Islet precursor cell (in vitro differentiated cells): ENCODE measurements at places on chromosomes 12 and 14.
A peak's percentile ranks its signal among the peaks of the same experiment; 100 is the strongest.

GRCh38 chr12:103495469-103496456 lies at the start of gene C12orf42:
C12orf42 (minus strand) TSS chr12:103495968; CDS start chr12:103478426, 17,542 bp downstream.
- peak; percentile 70 for DNase-seq

DNA sequence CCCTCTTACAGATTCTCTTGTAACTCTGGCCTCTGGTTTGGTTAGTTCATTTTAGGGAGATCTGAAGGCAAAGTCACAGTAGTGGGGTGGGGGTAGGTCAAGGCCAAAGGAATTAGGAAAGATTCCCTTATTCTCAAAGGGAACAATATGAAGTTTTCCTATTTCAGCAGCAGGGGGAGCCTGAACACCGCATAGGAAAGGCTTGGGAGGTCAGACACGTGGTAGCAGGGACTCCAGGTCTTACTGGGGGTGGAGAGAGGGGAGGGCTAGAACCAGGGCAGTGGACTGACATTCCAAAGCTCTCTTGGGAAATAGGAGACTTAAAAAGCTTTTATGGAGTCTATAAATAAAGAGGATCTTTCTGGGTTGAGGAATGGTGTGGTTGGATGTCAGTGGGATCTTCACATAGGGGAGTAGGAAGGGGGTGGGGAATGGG lies 1.3 kb downstream of the ZC3H10 start:
- DNase-seq = peak; percentile 96

- peak; percentile 53 for DNase-seq
Observed at GRCh38 chr14:28116716-28117115, 649.9 kb upstream of the FOXG1 start.

DNA sequence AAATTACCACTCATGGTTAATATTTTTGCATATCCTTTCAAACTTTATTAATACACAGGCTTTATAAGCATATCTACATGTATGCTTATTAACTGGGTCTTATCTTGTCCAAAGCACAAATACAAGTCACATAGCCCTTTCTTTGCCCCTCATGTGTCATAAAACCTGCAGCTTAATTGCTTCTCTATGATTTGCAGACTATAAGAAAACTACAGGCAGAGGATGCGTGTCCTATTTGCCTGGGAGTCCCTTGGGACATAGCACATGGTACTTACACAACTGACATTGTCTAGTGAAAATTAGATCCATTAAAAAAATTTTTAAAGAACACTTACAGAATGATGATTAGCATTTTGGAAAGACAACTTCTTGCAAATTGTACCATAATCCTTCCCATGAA lies 190.5 kb upstream of the PLEKHA5 start:
- DNase-seq = no peak

GRCh38 chr14:74140374-74140850 lies 55.7 kb downstream of the LIN52 start:
- no peak for DNase-seq

GRCh38 chr14:104939666-104940410 lies 15.2 kb downstream of the PLD4 start:
- no peak for DNase-seq

GRCh38 chr12:26465419-26466097 lies 270.2 kb downstream of the SSPN start:
- DNase-seq = no peak

GRCh38 chr12:7951671-7952070 lies 15.7 kb upstream of the SLC2A3 start:
- peak; percentile 19 for DNase-seq

DNA sequence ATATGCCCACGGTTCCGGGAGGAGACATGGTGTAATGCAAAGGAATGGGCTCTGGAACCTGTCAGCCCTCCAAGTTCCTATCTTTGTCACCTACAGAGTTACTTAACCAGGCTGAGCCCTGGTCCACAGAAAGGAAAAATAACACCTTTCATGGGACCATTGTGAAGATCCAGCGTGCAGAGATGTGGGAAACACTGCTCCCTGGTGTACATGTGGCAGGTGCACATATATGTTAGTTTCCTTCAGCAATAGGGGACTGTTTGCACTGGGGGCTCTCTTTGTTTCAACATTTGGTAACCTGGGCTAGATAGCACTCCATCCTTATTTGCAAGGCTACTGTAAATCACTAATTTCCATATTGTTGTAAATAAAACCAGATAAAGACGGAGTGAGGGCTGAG lies 72.3 kb downstream of the ANO2 start:
- DNase-seq = peak; percentile 50

DNA sequence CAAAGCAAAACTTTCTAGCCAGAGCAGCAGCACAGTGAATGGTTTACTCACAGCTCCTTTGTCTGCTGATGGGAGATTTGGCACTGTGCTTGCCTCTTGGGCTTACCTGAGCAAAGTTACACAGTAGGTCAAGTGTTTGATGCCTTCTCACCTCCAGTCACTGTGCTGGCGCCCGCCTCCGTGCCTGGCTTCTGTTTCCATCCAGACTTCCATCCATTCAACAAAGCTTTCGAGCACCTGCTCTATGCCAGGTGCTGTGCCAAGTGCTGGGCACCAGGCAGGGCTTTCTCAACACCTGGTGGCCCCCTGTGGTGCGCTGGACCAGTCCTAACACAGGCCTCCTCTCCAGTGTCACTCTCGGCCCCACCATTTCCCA lies 199.2 kb upstream of the EEA1 start:
- no peak for DNase-seq

- no peak for DNase-seq
Observed at GRCh38 chr12:83477696-83478095, 791.0 kb downstream of the TMTC2 start.

DNA sequence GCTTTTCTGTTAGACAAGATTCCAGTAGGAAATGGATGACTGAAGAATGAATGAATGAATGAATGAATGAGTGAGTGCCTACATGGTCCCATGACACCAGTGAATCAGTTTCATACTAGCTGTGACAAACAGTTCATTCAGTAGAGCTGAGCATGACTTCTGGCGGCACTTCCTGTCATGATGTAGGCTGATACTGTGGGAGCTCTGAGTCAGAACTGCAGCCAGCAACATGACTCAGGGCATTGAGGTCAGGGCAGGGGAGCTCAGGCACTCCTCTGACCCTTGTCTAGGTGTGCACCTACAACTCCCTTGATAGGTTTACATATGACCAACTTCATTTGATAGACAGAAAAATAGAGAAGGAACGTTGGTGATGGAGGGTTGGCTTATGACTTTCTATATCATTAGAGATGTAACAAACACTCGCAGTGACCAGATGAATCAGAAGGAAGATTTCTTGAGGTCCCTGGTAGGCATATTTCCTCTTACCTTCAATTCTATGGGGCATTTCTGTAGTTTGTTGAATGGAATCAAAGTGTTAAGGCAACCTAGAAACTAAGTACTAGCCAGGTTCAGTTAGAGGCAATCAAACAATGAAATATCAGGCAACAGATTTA lies 139.3 kb upstream of the ARHGAP5 start:
- DNase-seq = peak; percentile 97

DNA sequence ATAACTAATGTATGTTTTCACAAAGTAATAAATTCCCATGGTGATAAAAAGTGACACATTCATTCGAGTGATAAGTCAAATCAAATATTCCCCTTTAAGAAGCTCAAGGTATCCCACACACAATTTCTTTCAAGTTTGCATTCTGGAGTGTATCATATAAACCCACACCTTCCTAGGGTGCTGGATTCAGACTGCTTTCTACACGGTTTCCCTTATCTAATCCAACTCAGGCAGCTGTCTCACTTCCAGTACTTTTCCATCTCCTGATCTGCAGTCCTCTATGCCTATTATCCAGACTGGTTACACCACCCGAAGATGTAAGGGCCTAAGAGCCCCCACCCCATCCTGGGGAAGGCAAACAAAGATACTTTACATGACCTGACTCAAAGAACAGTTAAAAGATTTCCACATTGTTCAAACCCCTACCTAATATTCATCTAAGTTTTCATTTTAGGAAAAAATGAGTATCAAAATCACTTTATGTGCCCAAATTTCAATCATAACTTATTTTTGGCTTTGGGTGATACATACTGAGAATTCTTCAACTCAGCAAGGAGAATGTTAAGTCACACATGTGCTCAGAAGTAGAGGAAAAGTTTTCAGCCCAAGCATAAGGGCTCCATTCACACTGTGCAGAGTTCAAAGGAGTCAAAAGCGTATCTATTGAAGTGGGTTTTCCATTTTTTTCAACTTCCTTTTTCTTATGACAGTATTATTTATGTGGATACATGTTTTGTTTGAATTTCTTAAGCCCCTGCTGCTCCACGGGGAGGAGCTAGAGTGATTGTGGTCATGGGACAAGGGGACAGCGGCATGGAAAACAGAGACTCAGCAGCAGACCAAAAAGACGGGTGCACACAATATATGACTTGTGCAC lies 41.8 kb downstream of the CORO1C start:
- peak; percentile 72 for DNase-seq

DNA sequence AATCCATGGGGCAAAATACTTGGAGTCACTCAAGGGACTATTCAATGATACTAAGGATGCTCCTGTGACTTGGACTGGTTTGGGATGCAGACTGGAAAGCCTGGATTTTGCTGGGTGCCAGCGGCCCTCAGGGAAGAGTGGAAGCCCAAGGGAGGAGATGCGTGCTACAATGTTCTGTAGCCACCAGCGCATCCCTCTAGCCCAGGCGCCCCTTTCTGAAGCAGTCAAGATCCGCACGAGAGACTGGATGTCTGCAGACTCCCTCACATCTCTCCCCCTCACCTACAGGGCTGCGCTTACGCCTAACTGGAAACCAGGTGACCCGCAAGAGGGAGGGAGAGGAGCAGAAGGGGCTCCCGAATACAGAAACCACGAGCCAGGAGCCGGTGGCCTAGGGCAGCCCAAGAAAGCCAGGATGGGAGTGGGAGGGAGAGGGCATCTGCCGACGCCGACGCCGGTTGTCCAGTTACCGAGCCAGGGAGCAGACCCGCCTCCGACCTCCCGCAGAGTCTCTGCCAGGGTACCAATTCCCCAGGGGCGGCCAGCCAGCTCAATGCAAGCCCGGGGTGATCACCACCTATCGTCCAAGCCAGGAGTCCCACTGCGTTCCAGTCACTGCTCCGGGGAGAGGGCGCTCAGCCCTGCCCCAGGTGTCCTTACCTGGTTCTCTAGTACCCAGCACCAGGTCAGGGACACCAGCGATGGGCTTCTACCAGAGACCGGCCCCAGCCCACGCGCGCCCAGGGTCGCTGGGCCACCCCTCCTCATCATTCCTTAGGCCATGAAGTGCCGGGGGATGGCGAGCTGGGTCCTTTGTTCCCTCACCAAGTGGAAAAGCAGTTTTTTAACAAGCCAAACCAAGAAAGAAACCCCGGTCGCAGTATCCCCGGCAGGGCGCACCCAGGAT lies 1.2 kb downstream of the NTN4 start:
- peak; percentile 81 for DNase-seq

DNA sequence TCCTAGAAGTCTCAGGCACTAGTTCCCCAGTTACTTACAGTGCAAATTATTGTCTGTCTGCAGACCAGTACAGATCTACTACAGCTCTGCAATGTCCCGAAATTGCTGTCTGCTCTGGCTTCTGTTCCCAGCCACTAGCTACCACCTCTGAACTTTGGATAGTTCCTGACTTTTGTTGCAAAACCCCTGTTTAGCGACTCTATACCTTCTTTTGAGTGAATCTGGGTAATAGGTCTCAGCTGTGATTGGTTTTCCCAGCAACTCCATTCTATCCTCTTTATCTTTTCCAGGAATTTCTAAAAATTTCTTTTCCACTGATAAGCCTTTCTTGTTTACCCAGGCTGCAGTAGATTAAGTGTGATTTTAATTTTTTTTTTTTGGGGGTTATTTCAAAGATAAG lies 16.8 kb downstream of the KCNJ8 start:
- DNase-seq = no peak

DNA sequence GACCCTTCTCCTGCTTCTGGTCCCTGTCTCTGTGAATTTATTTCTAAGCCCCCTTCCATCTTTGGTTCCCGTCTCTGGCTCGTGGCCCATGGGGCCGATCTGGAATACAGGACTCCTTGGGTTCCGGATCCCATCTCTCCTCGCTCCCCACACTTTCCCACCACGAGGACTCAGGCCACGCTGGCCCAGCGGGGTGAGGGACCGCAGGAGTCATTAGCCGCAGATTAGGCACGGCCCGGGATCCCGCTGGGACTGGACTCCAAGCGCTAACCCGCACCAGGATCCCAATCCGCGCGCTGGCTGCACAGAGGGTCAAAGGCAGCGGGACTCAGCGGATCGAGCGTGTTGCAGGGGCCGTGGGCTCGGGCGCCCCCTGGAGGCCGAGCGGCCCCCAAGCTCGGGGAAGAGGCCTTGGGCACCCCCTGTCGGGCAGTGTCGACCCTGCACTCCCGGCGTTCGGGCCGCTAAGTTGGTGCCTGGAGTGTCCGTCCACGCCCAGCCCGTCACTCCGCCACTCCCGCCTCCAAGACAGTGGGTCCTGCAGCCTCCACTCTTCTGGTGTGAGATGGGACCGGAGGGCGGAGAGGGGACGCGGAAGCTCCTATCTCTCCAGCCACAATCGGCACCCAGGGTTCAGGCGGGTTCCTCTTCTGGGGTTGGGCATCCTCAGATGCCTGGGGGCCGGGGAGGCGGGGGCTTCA lies 9.5 kb downstream of the SHMT2 start:
- DNase-seq = peak; percentile 97

- DNase-seq = no peak
Observed at GRCh38 chr12:32918890-32919801, 22.6 kb upstream of the PKP2 start.

GRCh38 chr12:52190860-52191729 lies 719 bp downstream of the KRT80 start:
- no peak for DNase-seq

DNA sequence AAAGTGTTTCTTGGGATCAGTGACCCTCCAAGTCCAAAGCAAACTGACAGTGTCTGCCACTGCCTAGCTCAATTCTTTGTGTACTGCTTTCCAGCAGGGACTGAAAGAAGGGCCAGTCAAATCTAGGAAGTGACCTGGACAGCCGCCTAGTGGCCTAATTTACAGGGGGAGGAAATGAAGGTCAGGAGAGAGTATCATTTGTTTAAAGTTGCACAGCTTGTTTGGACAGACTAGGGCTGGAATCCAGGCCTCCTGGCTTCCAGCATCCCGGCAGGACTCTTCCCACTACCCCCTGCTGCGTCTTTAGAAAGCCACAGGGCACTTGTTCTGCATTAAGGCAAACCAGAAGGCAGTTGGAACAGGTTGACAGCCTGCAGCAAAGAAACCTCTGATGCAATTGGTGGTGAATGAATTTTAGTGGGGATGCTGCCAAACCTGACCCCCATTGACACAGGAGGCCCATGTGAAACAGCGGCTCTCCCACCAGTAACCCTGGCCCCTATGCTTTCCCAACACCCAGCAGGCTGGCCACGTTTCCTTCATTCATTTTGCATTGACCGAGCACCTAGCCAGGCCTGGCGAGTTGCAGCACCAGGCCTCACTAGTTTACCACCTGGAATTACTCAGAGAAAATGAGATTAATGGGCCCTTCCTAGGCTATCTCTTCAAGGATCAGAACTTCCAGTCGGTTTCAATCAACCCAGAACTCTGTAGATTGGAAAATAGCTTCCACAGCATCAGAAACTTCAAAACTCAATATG lies 28.2 kb downstream of the GALNT16 start:
- no peak for DNase-seq
